ENCODE measurements at places on chromosomes 6 and 20.

DNA sequence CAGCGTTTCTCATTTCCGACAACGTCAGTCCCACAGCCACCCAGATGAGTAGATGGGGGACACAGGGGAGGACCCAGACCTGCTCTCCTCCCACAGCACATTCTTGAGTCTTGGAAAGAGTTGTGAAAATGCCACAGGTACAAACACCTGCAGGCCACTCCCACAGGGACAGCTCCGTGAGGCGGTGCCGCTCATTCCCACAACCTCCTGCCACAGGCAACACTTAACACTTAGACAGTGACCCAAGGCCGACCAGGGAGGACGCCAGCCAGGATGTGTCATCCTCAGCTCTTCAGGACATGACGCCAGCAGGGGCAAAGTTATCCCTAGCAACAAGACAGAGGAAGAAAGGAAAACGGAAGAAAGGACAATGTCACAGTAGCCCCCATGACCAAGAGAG is 22.9 kb upstream of the HLA-B start:
- no peak for DNase-seq

GRCh38 chr6:30942338-30943060 is 1.7 kb downstream of the MUCL3 start:
- peak; percentile 66 for DNase-seq

DNA sequence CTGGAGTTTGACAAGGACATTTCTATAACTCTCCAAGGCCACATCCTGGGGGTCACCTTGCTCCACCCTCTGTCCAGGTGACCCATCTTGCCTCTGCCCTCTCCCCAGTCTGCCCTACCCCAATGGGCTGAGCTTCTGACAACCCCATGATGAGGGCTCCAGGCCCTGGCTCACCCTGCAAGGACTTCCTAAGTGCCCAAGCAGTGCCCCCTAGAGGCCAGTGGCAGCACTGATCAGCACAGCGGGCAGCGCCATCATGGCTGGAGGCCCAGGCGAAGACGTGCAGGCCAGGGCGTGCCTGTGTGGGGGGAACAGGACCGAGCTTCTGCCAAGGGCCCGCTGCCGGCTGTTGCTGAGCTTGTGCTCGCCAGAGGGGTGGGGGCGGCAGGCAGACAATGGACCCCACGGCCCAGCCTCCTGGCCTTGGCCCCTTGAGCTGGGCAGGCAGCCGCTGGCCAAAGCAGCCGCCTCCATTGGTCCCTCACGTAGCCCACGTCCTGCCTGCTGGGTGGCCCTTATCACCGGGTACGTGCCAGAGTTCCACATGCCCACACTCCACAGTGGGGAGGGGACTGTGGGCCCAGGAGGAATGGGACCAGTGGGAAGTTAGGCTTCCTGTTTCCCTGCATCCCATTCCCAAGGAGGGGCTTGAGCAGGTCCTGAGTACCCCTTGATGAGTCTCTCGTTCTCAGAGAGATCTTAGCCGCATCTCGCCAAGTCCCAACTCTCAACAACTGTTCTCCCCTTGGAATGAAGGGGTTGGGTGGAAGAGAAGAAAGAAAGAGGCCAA is 64.3 kb downstream of the MRPL14 start:
- DNase-seq, result no peak

- no peak for DNase-seq
Observed at GRCh38 chr6:125749865-125750691, 646 bp downstream of the HEY2 start.

DNA sequence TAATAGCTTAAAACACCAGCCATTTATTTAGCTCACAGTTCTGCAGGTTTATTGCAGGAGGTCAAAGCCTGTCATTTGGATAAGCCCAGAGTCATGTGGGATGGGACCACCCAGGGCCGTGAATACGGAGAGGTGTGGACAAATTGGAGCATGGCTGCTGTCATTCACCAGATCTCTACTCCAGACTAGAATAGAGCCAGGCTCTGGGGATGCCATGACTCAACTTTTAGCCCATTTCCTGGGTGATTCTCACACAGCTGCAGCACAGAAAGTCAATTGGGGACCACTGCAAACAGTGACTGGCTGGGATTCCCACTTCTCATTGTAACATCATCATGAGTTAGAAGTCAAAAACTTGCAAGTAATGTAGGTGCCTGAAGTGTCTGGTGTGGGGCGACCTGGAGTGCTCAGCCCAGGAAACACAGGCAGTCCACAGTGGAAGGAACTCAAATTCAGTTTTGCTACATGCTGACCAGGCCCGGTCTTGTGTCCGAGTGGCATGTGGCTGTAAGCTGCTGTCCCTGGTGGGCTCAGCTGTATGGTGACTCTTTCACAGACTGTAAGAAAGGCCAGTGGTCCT is 174.3 kb downstream of the SCP2D1 start:
- DNase-seq, result no peak

- no peak for DNase-seq
Observed at GRCh38 chr6:7247828-7248227, 65.2 kb downstream of the SSR1 start.

GRCh38 chr20:24958506-24959385 is 9.7 kb downstream of the CST7 start:
- no peak for DNase-seq

GRCh38 chr6:125123468-125124048 is 30.0 kb upstream of the TPD52L1 start:
- DNase-seq, result no peak

- DNase-seq, result no peak
Observed at GRCh38 chr20:59289994-59290393, 10.4 kb upstream of the EDN3 start.

DNA sequence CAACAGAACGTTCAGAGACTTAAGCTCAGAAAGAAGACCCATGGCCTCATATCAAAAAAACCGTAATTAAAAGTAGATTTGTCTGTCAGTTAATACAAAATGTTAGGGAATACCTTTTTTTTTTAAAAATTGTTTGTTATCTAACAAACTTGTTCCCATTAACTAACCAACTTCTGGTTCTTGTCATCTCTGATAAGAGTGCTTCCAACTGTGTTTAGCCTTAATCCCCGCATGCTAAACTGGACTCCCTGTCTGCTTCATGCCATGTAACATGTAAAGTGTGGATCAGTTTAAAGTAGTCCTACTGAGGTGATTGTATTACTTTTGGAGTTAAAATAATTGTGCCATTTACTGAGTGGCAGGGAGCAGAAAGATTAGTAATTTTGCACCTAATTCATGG is 6.3 kb downstream of the JARID2 start:
- no peak for DNase-seq

Measured in RCC 7860 (cell line).